ENCODE measurements at places on chromosomes 6 and 20.

DNA sequence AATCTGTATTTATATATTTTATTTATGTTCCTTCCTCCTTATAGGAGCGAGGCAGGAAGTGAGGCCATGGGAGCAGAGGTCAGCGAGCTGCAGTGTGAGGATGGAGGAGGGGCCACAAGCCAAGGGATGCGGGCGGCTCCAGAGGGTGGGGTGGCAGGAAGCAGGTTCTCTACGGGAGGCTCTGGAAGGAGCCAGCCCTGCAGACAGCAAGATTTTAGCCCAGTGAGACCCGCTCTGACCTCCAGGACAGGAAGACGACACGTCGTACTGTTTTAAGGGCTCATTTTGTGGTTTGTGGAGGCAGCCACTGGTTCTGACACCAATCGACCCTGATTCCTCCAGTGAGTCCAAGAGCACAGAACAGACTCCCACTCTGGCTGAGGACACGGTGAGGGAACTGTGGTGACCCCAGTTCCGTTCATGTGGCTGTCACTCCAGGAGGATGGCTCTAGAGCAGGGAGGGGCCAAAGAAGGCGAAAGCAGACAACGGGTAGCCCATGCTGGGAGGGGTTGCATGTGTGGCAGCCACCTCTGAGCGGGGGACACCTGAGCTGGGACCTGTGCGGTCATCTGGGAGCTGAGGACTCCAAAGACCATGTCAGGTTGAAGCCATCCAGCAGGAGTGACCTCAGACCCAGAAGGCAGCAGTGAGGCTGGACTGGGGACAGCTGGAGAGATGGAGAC, 100.1 kb upstream of the BHLHE23 start:
- no peak for DNase-seq

GRCh38 chr6:45931232-45931631, 84.4 kb downstream of the CLIC5 start:
- DNase-seq, result no peak

DNA sequence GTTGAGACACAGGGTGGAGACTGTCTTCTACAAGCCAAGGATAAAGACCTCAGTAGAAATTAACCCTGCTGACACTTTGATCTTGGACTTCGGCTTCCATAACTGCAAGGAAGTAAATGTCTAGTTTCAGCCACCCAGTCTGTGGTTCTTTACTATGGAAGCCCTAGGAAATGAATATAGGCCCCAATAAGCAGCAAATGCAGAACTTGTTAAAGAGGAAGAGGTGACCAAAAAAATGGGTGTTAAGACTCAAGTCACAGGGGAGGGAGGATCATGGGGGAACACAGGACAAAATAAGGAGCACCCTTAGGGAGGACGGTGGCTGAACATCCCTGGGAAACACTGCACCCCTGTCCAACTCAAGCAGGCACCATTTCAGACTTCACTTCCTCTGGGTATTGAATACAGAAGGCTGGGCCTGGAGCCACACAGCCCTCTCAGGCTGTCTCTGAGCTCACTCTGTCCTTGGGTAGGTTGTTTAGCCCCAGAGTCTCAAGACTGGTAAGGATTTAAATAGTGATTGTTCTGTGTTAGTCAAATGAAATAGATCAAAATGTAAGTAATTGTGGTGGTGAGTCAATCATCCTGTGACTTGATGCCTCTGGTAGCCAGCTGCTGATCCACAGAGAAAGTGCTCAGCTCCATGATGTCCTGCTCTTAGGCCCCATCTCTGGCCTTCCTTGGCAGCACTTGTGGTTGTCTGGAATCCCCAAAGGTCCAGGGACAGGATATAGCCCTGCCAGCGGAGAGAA, 30.5 kb upstream of the SIRPD start:
- DNase-seq, result no peak

GRCh38 chr6:158642097-158642601, 2.4 kb downstream of the DYNLT1 start:
- DNase-seq, result no peak

DNA sequence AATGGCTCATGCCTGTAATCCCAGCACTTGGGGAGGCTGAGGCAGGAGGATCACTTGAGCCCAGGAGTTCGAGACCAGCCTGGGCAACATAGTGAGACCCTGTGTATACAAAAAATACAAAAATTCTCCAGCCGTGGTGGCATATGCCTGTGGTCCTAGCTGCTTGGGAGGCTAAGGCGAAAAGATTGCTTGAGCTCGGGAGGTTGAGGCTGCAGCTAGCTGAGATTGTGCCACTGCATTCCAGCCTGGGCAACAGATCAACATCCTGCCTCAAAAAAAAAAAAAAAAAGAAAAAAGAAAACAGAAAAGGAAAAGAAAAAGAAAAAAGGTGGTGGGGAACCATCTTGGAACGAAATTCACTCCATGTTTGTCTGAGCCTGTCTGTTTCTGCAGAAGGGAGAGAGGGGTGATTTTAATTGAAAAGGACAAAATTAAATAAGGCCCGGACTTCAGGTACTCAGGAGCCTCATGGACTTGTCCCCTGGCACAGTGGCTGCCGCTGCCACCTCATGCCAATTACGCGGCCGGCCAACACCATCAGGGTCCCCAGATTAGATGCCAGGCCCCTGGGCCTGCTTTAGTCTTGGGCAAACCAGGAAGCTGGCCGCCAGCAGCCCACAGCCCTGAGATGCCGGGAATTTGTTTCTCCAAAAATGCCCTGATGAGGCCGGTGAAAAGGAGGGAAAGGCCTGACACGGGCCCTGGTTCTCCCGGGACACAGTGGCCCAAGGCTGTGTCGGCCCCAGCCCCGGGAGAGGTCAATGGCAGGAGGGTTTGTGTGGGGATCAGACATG, 37.8 kb upstream of the STX16 start:
- no peak for DNase-seq

DNA sequence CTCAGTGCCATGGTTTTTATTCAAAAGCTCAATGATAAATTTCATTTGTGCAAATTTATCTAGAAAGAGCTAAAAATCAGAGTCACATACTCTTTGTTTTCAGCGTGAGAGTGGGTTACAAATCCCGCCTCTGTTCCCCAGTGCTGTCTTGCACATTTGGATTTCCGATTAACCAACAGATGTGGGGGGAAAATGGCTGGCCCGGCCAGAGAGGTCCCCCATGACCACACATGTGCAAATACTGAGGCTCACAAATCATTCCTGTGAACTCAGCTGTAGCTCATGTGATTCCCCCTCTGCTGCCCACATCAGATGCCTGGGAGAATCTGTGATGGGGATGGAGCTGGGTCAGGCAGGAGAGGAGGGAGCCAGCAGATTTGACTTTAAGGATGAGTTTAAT, 168.7 kb downstream of the PAX1 start:
- DNase-seq, result no peak

- no peak for DNase-seq
These were observed 386.1 kb downstream of the LAMA2 start for GRCh38 chr6:129269076-129269475.

- DNase-seq, result no peak
These were observed 98.1 kb upstream of the VSTM2L start for GRCh38 chr20:37804584-37805566.

All from HT-29 (cell line).